Stimulated activated CD8-positive, alpha-beta memory T cell treated with anti-CD3 and anti-CD28 coated beads, Interleukin-4, amount 100 ng/mL, for 24 hours (primary cell): ENCODE measurements at places on chromosomes 1 and 21.

GRCh38 chr1:173758980-173759379 is 44.2 kb downstream of the KLHL20 start:
- DNase-seq = no peak

DNA sequence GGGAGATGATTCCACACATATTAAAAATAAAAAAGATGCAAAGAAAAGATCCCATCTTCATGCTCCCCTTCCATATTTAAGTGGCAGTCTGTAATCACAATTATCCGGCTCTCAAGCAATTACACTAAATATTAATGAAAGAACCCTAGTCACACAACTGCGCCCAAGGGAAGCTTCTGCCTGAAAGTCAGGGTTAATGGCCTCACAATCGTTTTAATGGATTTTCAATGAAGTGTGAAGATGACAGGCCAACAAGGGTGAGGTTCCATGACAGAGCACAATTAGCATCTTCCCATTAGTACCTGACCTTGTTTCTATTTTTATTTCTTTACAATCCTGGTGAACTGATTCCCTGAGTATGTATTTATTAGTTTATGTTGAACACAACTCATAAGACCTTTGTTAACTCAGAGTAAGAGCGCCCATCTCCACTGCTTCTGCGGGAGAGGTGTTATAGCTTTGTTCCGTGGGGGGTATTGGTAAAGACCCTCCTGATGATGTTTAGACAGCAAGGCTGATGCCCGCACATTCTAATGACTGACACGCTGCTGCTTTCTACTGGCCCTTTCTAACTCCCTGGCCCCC is 80.9 kb downstream of the IER5 start:
- no peak for DNase-seq

- DNase-seq = no peak
Observed at GRCh38 chr1:48725341-48726046, 51.2 kb downstream of the BEND5 start.

- DNase-seq = no peak
Observed at GRCh38 chr1:218572050-218572449, 226.9 kb downstream of the TGFB2 start.

- DNase-seq = no peak
Observed at GRCh38 chr1:224217655-224218623, 34.9 kb downstream of the DEGS1 start.

DNA sequence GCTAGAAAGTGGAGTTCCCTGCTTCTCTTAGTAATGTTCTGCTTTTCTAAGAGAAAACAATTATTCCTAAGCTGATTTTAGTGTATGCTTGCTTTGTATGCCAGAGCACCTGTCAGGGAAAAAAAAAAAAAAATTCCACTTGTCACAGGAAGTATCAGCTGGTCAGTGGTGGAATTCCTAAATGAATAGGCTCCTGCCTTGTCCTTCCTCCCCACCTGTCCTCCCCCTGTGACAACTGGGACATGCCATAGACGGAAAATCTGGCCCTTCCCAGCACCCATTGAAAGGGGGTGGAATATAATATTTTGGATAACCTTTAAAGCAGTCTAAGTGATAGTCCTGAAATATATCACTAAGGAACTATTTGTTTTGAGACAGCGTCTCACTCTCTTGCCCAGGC is 10.8 kb downstream of the FNDC5 start:
- DNase-seq = no peak

DNA sequence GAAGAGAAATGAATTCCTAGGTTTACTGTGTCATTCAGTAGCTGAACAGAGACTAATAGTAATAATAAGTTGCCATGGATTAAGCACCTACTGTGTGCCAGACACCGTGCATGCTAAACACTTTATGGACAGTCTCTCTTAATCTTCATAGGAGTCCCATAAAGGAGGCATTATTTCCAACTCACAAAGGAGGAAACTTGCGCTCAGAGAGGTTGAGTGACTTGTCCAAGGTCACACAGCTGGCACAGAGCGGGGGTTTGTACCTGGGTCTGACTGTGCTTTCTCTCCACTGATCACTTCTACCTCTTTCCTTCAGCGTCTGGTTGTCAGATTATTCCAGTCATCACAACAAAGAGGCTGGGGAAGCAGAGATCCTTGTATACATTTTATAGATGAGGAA is 91.3 kb downstream of the KIRREL1 start:
- no peak for DNase-seq

DNA sequence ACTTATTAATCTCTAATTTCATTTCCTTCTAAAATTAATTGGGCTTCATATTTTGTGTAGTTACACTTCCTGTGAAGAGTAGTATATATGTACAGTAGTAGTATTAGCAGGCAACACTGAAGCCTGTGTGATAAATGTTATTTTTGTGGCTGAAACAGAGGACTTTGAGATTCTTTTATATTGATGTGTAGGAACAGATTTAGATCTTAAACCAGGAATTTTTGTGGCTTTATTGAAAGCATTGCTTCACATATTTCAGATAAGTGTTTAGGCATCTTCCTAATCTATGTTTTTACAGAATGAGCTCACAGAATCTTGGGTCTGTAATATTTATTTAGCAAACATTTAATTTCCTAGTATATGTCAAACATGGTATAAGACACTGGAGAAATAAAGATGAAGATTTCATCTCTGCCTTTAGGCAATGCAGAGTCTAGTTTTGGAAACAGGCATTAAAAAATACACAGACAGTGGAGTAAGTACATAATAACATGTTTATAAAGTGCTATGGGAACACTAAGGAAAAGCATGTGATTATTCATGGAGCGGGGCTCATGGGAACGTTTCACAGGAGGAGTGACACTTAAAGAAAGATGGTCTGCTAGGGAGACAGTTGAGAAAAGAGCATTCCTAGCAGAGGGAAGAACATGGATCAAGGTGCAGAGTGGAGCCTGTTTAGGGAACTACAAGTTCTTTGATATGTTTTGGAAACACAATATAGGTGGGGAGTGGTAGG is 52.7 kb downstream of the MIGA1 start:
- DNase-seq = no peak

GRCh38 chr1:100213141-100213540 is 35.1 kb upstream of the LRRC39 start:
- DNase-seq = no peak

GRCh38 chr21:41763996-41764395 is 2.9 kb downstream of the RIPK4 start:
- DNase-seq = no peak

DNA sequence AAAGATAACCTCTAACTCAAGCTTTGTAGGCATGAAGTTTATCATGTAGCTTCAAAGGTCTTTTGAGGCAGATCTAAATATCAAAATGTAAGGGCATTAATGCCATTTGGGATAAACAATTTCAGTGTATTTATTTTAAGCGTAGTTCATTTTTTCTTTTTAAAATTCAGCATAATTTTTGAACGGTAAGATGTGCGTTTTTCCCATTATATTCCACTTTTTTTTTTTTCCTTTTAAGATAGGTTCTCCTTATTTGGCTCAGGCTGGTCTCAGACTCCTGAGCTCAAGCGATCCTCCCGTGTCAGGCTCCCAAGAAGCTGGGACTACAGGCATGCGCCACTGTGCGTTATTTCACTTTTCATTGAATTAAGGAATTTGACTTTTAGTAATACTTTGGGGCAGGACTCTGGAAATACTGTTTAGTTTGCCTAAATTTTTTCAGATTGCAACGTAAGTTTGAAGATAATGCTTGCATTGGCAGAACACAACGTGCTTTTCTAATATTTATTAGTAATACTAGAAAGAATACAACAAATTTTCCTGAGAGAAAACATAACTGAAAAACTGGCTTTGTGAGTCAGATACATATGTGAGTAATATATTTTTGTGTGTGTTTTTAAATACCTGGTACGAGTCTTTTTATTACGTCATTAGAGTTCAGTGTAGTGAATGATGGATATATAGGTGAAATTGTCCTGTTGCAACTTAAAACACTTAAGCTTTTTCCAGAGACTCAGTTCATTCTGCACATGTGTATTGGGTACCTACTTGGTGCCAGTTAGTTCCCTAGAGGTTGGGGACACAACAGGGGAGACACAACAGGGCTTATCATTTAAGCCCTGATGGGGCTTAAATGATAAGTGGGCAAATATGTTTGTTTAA is 2.2 kb downstream of the RALGPS2 start:
- no peak for DNase-seq

GRCh38 chr1:175174309-175175102 is 18.1 kb downstream of the KIAA0040 start:
- no peak for DNase-seq

DNA sequence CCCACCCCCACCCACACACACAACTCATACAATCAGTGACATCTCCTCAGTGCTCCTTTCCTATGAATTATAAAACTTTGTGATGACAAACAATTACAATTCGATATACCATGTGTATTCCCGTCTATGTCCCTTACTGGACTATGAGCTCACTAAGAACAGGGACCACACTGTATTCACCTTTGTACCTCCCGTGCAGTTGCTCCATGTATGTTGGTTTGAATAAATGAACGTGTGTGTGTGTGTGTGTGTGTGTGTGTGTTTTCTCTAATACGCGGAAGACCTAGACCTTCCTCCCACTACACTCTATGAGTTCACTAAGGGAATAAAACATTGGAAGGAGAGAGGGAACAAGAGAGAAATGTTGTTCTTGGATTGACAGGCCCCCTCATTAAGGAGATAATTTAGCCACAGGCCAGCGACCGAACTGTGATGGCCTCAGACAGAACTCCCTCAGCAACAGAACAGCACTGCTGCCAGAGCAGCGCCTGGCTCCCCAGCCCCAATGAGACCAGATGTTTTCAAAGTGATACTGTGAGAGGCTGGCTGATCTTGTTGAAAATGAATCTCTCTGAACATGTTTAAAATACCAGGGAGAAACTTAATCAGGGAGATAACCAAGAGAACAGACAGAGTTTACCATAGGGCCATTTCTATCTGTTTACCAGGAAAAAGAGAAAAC is 21.7 kb downstream of the BCAR3 start:
- DNase-seq = no peak

GRCh38 chr1:37705399-37705798 is 13.1 kb downstream of the CDCA8 start:
- DNase-seq = no peak

DNA sequence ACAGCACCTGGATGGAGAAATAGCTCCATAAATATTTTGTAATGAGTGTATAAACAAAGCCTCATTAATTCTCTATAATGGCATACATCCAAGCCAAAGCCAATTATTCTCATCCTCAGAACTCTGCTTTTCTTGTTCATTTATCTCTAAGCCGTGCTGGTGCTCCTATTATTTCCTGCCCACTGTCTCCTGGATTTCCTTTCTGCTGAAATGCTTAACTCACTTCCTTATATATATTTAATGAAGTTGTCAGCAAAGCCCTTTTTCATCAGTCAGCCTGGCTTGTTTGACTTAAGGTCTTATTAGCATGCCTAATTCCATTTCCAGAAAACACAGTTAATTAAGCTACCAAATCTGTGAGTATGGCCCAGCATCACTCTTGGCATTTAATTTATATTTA is 93.4 kb downstream of the SLC25A24 start:
- no peak for DNase-seq

- DNase-seq = no peak
Observed at GRCh38 chr1:24233684-24234600, 46.9 kb upstream of the IFNLR1 start.
